ENCODE measurements at places on chromosomes 13 and 19.

- DNase-seq = no peak
Measured at GRCh38 chr13:108360139-108360538, 90.6 kb downstream of the TNFSF13B start.

- DNase-seq = no peak
Measured at GRCh38 chr13:105370011-105370650, 1165.3 kb downstream of the EFNB2 start.

DNA sequence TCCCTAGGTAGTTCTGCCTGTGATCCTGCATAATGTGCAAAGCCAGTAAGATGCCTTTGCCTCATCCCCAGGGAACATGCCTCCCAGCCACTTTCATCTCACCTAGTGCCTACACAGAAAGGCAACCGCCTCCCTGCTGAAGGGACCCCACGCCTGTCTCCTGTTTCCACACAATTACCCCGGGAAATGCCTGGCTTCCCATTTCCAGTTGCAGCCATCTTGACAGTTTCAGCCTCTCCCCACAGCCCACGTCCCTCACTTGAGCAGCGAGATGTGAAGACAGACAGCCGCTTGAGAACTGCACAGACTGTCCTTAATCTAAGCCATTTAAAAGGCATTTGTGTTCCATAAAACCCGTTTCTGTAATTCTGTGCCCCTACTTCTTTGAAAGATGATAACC lies 4.7 kb upstream of the UQCRFS1 start:
- DNase-seq = no peak

DNA sequence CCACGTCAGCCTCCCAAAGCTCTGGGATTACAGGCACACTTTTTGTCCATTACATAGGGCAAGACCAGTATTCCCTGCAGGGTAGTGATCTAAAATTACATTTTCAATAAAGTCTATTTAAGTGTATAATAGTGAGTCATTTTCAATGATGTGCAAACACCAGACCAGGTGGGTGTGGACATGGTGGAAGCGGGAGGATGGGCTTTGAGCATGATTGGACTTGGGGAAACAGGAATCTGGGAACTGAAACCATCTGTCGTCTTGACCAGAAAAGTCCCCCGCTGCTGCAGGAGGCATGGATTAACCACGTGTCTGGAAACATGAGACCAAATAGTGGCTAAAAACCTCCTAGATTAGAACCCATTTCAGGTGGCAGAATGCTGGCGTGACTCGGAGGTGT lies 4.9 kb downstream of the FXYD3 start:
- peak; percentile 63 for DNase-seq

- DNase-seq = no peak
Measured at GRCh38 chr19:55119053-55119452, 1.6 kb upstream of the PPP1R12C start.

- DNase-seq = no peak
Measured at GRCh38 chr13:51786425-51787265, 17.3 kb downstream of the DHRS12 start.

DNA sequence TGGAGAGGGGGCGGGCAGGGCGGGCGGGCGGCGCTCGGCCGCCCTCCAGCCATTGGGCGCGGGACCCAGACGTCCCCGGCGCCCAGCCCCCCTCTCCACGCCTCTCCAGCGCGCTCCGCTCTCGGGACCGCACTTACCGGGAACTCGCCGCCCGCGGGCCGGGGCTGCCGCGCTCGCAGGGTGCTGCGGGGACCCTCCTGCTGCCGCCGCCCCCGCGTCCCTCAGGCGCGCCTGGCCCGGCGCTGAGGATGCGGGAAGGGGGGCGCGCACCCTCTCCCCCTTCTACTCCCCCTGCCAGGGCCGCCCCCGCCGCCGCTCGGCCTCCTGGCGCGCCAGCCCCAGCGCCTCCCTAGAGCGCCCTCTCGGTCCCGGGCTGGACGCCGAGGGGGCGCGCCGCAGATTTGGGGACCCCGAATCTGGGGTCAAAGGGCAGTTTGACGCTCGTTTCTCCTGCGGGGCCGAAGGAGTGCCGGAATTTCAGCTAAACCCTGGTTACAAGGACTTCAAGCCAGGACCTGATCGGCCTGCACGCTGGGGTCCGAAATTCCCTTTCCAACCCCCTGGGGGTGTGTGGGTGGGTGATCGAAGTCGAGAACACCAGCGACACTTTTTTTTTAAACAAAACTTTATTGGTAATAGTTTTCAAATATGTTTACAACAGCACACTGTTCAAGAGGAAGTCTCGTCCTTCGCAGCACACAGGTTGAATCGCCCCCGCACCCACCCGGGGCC lies 696 bp upstream of the SAMD1 start:
- peak; percentile 81 for DNase-seq
